Stimulated activated CD4-positive, alpha-beta T cell treated with anti-CD3 and anti-CD28 coated beads, Interleukin-15, amount 100 ng/mL, for 48 hours (primary cell): ENCODE measurements at places on chromosomes 2 and 18.
A peak's percentile ranks its signal among the peaks of the same experiment; 100 is the strongest.

- no peak for DNase-seq
Measured at GRCh38 chr2:32756074-32756727, 128.4 kb downstream of the TTC27 start.

DNA sequence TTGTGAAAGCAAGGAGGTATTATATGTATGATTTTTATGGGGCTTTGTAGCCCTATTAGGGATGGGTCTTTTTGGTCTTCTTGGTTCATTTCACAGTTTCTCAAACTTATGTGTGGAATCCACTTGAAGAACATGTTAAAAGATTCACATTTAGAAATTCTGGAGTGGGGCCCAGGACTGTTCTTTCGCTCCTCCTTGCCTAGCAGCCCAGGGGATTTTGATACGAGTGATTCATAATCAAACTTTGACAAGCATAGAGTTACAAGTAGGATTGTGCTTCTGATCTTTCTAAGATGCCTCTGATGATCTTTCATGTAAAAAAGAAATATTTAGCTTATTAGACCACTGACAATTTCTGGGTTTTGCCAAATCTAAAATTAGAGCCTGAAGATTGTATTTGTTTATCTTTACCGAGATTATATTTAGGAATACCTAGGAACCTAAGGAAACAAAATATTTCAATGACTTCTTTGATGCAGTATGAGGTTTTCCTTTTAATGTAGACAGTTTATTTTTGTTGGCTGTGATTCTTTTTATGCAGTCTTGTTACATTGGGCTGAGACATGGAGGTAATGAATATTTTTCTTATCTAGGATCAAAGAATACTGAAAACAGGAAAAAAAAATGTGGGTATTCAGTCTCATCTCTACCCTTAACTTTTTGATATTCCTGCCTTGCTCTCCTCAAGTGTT, 324.0 kb downstream of the PARD3B start:
- DNase-seq: no peak

DNA sequence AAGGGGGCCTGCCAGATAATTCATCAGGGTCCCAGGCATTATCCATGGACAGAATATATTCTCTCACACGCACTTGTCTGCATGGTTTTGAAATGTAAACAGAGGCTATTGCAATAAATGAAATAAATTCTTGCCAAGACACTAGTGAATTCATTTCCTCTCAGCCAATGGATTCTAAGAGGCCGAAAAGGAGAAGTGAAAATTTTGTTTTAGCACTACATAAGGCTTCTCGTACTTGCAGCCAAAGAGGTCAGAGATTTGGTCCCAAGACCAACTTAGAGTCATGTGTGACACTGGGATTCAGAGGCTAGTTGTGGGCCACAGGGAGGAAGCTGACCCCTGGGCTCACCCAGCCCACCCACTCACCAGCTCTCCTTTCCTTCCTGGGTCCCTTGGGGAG, 184.1 kb upstream of the GLI2 start:
- no peak for DNase-seq

DNA sequence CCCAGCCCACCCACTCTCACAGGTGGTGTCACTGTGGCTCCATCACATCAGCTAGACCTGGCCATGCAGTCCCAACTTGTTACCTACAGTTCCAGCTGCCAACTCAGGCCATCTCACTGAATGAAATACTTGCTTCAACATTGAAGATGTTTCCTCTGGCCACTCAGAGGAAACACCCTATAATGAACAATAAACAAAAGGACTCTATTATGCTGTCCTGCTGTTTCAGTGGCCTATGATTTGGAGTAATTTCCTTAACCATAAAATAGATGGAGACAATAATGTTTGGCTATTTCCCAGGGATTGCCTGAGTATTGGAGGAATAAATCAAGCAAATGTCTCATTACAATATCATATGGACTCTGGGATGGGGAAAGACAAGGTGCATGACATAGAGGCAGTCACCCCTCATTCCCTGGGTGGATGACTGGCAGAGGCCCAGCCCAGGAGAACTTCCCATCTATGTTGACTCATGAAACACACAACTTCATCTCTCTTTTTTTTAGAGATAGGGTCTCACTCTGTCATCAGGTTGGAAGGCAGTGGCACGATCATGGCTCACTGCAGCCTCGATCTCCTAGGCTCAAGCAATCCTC, 134.4 kb downstream of the TGIF1 start:
- DNase-seq: no peak

- no peak for DNase-seq
Measured at GRCh38 chr2:208042041-208042440, 16.7 kb upstream of the PLEKHM3 start.

- DNase-seq: no peak
Measured at GRCh38 chr2:118321432-118322105, 233.3 kb downstream of the INSIG2 start.

GRCh38 chr18:8084160-8084559, 517.0 kb downstream of the PTPRM start:
- DNase-seq: no peak

DNA sequence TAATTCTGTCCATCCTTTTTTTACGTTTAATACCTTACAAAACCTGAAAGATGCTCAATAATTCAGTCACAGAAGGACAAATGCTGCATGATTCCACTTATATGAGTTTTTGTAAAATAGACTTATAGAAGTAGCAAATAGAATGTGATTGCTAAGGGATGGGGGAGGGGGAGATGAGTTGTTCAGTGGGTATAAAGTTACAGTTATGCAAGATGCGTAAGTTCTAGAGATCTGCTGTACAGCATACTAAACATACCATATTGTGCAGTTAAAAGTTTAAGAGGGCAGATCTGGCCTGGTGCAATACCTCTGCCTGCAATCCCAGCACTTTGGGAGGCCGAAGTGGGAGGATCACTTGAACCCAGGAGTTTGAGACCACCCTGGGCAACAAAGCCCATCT, 78.8 kb downstream of the TET3 start:
- DNase-seq: no peak

GRCh38 chr2:44772131-44772530, 169.4 kb upstream of the SIX3 start:
- DNase-seq: no peak

DNA sequence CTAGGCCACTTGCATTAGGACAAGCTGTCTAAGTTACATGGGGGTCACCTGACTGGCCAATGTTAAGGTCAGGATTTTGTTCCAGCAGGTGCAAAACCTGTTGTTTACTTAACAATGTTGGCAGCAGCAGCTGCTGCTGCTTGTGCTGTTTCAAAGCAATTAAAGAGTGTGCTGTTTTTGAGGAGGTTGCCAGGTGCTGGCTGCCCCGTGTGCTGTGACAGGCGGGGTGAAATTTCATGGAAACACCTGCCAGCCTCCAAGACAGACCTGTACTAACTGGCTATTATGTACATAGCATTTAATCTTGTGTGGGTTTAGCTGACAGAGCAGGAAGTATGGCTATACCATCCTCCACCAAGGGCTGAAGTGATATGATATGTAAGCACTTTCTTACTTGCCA, 224.9 kb downstream of the ASXL3 start:
- no peak for DNase-seq

DNA sequence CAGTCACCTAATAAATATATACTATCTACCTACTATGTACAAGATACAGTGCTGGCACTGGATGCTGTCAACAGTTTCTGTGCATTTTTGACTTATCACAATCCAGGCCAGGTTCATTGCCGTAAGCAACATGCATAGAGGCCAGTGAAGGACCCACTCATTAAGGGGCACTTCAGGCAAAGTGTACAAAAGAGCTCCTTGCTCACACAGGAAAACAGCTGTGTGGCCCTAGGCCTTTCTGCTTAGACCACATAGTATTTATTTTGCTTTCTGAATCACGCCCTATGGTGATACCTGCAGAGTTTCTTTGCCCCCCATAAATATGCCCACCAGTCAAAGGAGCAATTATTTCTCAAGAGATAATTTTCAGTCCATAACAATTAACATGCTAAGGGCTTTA, 39.6 kb upstream of the STAT4 start:
- no peak for DNase-seq

DNA sequence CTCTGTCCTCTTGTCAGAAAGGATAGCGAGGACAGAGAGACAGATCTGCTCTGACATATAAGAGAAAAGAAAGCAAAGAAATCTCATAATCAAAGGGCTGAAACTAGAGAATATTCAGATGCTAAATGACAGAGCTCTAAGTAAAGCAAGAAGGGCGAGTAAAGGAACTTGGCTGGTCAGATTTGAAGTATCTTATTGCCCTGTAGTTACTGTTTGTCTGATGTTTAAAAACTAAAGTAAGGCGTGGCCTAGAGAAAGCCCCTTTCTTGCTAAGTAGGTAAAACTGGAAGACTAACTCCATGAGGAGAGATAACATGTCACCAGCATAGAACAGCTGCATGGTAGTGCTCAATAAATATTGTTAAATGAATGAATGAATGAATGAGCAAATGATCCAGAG, 70.0 kb downstream of the CRACDL start:
- no peak for DNase-seq

DNA sequence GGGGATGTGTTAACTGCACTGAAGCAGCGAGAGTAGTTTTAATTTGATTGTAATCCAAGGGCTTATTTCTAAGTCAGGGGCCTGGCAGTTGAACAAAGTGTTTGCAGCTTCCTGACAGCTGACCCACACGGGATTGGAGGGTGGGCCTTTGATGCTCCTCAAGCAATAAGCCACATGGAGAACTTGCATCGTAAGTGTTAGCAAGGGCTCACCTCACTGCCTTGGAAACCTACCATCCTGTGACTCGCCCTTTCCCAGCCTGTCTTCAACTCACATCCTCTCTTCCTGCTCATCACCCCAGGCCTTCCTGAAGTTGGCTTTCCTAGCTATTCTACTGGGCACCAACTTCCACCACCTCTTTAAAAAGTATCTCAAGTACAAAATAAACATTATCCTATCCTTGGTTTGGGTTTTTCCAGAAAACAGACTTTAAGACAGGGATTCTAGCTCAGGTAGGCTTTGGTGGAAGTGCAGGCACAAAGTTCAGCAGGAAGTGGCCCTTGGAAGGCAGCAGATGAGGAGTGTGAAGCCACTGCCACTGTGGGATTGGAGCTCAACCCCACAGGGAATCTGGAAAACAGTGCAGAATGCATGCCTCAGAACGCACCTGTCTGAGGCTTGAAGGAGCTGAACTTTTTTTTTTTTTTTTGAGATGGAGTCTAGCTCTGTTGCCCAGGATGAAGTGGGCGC, 31.6 kb downstream of the B3GNT2 start:
- DNase-seq: no peak

DNA sequence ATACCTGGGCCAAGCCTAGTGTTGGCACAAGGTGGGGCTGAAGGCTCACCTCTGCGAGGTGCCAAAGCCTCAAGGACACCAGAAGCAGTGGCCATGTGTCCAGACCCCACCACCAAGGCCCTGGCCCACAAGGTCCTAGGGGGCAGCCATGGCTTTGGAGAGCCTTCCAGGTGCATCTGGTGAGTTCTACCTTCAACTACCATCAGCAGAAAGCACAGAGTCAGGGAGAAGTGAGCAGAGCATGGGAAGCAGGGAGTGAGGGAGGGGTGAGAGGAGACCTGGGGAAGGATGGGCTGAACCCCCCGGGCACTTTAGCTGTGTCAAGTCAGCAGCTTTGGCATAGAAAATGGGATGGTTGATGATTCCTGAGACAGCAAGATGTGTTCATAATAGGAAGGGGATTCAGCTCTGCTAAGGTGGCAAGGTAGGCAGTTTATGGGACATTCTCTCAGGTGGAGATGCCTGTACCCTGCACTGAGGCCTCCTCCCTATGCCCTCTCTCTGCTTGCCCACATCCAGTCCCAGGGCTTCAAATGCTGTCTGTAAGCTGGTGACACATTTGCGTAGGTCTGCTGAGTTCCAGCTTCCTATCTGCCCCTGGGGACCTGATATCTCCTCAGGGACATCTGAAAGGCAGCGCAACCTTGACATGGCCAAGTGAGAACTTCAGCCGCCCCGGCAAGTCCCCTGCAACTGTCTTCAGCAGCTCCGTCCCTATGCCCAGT, 83.4 kb upstream of the RGPD5 start:
- DNase-seq: no peak

GRCh38 chr2:112795774-112796173, 11.5 kb upstream of the IL1A start:
- no peak for DNase-seq

DNA sequence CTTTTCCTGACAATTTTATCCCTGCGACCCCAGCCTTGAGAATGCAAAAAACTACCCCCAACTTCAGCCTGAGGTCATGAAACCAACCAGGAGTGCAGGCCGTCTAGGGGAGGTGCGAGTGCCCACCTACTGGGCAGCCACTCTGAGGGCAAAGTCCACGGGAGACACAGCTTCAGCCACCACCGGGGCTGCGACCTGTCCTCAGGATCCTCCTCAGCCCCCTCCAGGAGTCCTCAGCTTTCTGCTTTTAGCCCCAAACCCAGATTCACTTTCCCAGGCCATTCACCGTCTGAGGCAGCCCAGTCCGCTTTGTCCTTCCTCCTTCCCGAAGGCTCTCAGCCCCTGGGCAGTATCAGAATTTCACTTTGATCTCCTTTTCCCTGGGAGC, 210.2 kb upstream of the TNP1 start:
- no peak for DNase-seq

- DNase-seq: no peak
Measured at GRCh38 chr2:184530959-184531358, 67.4 kb upstream of the ZNF804A start.

GRCh38 chr2:238573065-238573778, 146.5 kb downstream of the ASB1 start:
- DNase-seq: peak; percentile 9

- no peak for DNase-seq
Measured at GRCh38 chr2:32003791-32004190, 7.0 kb downstream of the MEMO1 start.

- no peak for DNase-seq
Measured at GRCh38 chr18:78999939-79000338, 20.3 kb downstream of the SALL3 start.

DNA sequence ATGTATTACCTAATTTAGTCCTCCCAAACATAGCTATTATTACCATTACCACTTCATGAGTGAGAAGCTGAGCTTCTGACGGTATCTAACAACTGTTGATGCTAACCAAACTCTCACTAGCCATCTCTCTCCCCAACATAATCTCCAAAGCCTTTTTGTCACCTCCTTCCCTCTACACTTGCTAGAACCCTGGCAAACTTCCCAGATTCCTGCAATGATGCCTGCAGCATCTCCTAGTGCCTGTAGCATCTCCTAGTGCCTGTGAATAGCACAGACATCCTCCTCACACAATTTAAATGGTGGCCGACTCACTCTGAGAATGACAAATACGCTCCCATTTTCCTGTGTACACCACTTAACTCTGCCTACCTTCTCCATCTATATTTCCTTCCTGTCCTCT, 126.7 kb downstream of the STK39 start:
- no peak for DNase-seq

DNA sequence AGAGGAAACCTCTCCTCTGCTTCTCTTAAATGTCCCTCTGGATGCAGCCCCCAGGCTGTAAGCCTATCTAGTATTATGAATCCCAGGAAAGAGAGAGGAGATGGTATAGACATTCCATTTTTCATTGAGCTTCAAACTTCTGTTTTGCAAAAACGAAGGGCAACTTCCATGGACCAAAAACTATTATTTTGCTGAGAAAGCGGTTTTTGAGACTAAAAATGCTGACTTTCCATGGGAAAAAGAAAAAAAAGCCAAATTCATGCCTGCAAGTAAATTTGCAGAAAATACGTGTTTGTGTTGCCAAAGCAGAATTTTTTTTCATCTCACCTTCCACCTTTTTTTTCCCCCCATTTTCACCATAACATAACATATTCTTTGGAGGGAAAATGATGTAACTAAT, 272.5 kb upstream of the CELF4 start:
- no peak for DNase-seq

GRCh38 chr18:57084331-57085271, 62.3 kb upstream of the BOD1L2 start:
- no peak for DNase-seq
